ENCODE measurements at places on chromosomes 7 and 10.

- no peak for DNase-seq
These were observed 14.5 kb downstream of the PYROXD2 start for GRCh38 chr10:98400482-98400881.

DNA sequence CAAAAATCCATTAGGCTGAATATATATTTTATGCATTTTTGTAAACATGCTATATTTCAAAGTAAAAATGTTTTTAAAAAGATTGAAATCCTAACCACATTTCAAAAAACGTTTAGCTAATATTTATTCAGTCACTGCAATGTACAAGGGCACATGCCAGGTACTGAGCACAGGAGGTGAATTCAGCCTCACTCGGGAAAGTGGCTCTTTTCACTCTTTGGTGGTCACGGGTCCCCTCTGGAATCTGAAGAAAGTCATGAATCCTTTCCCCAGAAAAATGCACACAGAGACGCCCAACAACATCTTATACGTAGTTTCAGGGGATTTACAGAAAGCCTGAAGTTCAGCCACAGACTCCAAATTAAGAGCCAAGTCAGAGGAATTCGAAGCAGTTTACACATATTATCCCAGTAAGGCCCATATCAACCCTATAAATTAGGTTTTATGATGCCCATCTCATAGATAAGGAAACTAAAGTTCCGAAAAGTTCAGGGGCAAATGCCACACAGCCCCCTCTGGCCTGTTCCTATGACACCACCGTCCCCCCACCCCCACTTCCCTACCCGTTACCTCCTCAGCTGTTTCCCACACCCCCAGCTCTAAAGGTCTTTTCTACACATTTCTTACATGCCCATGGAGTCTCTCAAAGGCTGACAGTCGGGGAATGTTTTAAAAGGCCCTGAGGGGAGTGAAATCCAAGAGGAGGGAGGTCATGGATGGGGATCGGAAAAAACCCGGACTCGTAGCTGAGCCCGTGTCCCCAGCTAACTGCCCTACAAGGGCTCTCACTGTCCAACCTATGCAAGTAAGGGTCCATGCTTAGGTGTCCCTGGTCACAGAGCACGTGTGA is 9.6 kb upstream of the SVOPL start:
- no peak for DNase-seq

GRCh38 chr7:141744131-141744530 is 6.0 kb downstream of the SSBP1 start:
- no peak for DNase-seq

DNA sequence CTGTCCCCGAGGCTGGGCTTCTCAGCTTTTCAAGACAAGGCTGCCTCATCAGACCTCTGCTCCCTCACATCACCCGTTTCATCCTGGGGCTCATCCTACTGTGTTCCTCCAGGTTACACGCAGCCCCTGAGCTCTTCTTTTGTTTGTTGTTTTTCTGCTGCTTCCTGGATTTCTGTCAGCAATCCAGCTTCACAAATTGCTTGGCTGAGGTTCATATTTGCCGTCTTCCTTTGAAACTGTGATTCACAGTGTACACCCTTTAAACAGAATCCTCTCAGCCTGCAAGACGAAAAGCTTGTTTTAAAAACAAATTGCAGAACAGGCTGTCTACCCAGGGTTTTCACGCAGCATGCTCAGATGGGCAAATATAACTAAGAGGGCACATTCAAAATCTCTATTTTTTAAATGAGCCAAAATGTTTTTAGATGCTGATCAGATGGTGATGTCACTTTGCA is 39.1 kb upstream of the PARD3 start:
- peak; percentile 25 for DNase-seq

DNA sequence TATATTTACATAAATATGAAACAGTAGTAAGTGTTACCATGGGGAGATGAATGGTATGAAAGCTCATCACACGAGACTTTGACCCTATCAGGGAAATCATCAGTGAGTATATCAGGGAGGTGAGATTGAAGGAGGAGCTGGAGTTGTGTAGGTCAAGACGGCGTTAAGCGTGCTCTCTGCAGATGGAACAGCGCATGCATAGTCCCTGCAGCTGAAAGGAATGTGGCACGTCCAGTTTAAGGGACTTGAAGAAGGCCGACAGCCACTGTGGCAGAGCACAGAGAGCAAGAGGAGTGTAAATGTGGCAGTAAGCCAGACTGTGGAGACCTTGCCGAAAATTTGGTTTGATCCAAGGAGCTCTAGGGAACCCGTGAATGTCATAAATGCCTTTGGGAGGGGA is 38.9 kb downstream of the POU6F2 start:
- peak; percentile 30 for DNase-seq
